ENCODE measurements at places on chromosomes 2 and 18.

DNA sequence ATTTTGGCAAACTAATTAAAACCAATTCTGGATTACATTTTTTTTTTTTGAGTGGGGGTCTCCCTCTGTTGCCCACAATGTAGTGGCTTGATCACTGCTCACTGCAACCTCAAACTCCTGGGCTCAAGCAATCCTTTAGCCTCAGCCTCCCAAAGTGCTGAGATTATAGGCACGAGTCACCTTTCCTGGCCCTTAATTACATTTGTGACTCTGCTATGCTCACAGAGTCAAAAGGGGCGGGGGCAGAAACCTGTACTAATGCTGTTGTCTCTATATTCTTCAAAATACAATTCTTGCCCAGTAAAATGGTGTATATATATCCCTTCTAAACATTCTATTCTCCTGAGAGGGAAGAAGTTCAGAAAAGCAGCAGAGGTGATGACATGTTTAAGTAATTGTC is 23.2 kb downstream of the PRKD3 start:
- DNase-seq, result no peak

DNA sequence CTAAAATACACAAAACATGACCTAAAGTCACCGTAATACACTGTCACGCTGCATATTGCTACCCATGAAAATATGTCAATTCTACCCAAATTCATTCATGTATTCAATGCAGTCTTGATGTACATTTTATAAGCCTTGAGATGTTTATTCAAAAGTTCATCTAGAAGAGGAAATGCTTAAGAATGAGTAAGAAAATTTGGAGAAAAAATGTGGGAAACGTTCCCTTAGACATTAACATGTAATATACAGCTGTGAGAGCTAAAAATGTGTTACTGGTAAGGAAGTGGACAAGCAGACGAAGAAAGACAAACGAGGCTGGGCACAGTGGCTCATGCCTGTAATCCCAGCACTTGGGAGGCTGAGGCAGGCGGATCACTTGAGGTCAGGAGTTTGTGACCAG is 37.3 kb downstream of the THAP4 start:
- no peak for DNase-seq

DNA sequence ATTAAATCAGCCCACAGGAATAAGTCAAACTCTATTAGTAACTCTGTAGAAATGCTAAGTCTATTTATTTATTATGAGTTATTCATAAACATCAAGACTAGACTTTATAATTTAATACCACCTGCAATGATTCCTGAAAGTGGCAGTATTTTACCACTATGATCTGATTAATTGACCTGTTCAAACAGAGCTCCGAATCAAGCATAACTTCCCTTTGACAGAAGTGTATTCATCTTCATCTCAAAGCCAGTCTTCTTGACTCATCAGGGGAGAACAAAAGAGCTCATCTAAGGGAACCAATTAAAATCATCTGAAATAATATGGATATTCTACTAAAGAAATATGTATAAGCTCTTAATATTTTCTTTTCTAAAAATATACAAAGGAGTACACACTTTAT is 122.3 kb downstream of the MBD2 start:
- DNase-seq, result no peak

- no peak for DNase-seq
These were observed 58.1 kb downstream of the IL1R2 start for GRCh38 chr2:102049756-102050443.

DNA sequence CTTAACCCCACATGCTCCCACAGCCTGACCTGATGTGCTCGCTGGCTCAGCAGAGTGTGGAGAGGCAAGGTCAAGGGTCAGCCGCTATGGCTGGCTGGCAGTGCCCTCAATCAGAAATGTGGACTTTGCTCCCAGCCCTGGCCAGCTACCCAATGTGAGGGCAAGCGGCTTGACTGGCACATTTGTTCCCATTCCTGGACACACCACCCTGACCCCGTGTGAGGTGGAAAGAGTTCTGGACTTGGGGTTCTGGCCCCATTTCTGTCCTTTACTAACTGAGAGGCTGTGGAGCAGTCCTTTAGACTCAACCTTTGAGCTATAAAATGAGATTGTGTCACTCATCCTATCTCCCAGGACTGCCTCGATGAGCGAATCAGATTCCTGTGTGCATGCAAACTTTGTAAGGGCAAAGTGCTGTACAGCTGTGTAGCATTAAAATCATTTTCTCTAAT is 9.1 kb downstream of the THNSL2 start:
- DNase-seq, result no peak
